Activated effector memory CD4-positive, alpha-beta T cell treated with anti-CD3 and anti-CD28 coated beads, Interleukin-2, amount 50 U/mL, for 16 hours (primary cell): ENCODE measurements at places on chromosomes 5 and 9.
A peak's percentile ranks its signal among the peaks of the same experiment; 100 is the strongest.

- DNase-seq, result peak; percentile 90
Observed at GRCh38 chr9:86948074-86948929, 996 bp upstream of the GAS1 start.

GRCh38 chr5:177495243-177496060 lies 2.0 kb downstream of the PDLIM7 start:
- DNase-seq, result no peak

DNA sequence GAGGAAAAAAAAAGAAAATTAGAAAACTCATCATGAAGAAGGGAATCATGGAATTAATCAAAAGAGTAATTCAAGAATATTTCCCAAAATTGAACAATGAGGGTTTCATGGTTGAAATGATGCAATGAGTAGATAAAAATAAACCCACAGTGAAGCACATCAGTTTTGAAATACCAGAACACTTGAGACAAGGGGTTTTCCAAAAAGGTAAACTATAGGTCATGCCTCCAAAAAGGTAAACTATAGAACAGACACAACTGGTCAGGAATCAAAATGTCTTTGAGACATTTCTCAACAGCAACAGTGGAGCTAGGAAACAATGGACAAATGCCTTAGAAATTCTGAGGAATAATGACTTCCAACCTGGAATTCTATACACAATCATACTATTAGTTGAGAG lies 60.2 kb upstream of the PCSK5 start:
- no peak for DNase-seq

GRCh38 chr5:126031989-126032716 lies 391.1 kb upstream of the GRAMD2B start:
- DNase-seq, result no peak

- no peak for DNase-seq
Observed at GRCh38 chr9:136806067-136806466, 1.7 kb upstream of the RABL6 start.

GRCh38 chr5:178991190-178992145 lies 3.7 kb downstream of the GRM6 start:
- DNase-seq, result peak; percentile 38

GRCh38 chr9:36486933-36487481 lies 85.7 kb upstream of the MELK start:
- peak; percentile 82 for DNase-seq

DNA sequence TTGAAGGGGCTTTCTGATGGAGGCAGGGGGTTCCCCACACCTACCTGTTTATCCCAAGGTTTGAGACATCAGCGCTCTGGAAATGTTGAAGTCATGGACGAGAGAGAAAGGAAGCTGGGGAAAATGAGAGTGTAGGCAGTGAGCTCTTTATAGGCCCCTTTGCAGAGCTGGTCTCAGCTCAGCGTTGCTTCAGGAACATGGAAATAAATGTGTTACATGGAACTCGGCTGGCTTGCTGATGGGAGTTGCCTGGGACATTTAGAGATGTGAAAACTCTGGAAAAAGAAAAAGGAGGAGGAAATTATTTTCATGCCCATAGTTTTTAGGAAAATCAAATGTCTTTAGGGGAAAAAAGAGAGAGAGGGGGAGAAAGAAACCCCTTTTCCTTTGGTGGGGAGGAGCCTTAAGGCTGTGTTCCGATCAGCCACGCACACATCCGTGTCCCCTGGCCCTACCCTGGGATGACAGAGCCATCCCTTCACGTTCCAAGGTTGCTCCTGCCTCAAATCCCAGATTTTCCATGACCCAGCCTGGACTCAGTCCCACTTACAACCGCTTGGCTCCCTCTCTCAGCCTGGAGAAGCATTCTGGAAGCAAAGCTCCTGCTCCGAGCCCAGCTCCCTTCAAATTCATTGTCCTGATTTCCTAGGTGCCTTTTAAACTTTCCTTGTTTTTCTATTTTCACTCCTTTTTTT lies 78.3 kb downstream of the COL27A1 start:
- DNase-seq, result no peak

GRCh38 chr5:90606539-90606938 lies 47.9 kb downstream of the ADGRV1 start:
- no peak for DNase-seq

GRCh38 chr9:117425566-117425965 lies 10.7 kb upstream of the ASTN2 start:
- no peak for DNase-seq

DNA sequence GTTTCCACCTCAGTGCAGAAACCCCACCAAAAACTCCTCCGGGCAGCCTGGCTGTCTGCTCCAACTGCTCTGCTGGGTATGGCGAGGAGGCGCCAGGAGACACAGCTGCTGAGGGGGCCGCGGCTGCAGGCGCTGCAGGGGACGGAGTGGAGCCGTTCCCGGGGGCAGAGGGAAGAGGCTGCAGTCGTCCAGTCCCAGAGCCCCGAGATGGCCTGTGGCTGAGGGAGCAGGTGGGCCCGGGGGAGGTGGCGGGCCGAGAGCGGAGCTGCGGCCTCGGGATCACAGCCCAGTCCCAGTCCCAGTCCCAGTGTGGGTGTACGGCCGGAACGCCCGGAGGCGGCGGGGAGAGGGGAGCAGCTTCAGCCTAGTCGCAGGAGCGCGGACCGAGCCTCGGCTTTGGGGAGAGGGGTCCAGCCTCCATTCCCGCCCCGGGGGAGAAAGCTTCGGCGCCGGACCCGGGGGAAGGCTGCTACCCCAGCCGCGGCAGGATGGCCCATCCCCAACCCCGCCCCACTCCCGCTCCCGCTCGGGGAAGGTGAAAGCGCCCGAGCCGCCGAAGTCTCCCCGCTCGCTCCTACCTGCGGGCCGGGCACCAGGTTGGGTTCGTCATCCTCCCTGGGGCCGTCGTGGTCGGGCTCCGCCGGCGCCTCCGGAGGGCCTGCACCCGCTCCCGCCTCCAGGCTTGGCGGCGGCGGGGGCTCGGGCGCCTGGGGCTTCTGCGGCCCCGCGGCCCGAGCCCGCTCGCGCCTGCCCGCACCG lies 513 bp downstream of the FAM193B start:
- peak; percentile 82 for DNase-seq

GRCh38 chr9:83283528-83283927 lies 220.6 kb upstream of the RASEF start:
- DNase-seq, result no peak

GRCh38 chr5:35877655-35878054 lies 21.0 kb downstream of the IL7R start:
- DNase-seq, result no peak

DNA sequence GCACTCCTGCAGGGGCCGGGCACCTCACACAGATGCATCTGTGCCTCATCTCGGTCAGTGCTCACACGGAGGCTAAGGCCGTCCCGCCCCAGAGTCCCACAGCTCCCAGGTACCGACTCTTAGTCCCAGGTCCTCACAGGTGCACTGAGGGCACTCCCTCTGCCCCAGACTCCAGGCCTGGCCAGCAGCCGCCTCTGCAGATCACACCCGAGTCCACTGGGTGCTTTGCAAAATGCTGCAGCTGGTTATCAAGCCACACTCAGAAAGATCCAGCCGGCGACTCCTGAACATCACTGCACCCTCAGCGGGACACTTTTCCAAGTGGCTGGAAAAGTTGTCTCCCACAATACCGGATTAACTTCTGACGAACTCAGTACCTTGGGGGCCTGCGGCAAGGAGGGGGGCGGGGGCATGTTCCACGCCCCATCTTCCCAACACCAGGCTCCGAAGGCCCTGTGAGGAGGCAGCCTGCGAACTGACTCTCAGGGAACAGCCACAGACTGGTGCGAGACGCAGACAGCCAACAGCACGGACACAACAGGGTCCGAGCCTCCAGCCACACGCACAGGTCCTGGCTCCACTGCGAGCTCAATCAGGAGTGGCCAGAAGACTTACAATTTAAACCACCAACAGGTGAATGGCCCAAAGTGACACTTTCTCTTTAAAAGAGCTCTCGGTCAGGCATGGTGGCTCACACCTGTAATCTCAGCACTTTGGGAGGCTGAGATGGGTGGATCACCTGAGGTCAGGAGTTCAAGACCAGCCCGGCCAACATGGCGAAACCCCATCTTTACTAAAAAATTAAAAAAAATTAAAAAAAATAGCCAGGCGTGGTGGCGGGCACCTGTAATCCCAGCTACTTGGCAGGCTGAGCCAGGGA lies 4.0 kb downstream of the BRD3 start:
- DNase-seq, result no peak

- no peak for DNase-seq
Observed at GRCh38 chr5:52727576-52727975, 60.1 kb upstream of the ITGA1 start.

DNA sequence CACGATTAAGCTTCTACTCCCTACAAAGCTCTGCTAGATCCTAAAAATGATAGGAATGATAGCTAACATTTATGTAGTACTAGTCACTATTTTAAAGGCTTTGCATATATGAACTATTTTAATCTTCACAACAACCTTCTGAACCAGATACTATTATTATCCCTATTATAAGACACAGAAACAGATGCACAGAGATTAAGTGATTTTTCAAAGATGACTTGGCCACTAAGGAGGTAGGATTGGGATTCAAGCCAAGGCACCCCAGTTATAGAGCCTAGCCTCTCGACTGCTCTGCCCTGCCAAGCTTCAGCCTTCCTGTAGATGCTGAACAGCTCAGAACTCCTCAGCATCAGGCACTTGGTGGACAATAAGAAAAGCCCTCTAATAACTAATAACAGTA lies 200.9 kb upstream of the PTGER4 start:
- DNase-seq, result no peak

- peak; percentile 91 for DNase-seq
Observed at GRCh38 chr9:7799234-7799943, at the start of gene DMAC1. TSS of gene DMAC1 (minus strand) at chr9:7799778. CDS start at chr9:7799734, 44 bp downstream.

DNA sequence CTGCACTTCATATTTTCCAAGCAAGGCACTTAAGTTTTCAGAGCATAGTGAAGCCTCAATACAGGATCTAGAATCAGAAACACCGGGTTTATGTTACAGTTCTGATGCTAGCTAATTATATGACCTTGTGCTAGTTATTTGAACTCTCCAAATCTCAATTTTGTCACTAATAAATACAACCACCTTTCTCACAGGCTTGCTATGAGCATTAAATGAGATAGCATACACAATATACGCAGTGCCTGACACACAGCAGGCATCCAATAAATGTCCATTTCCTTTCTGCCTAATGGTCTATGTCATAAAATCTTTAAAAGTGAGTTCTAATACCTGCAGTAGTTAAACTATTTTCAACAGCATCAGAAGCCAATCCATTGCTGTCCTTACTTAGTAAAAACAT lies 32.9 kb downstream of the NADK2 start:
- no peak for DNase-seq

GRCh38 chr5:143234162-143234842 lies 169.2 kb downstream of the NR3C1 start:
- no peak for DNase-seq

DNA sequence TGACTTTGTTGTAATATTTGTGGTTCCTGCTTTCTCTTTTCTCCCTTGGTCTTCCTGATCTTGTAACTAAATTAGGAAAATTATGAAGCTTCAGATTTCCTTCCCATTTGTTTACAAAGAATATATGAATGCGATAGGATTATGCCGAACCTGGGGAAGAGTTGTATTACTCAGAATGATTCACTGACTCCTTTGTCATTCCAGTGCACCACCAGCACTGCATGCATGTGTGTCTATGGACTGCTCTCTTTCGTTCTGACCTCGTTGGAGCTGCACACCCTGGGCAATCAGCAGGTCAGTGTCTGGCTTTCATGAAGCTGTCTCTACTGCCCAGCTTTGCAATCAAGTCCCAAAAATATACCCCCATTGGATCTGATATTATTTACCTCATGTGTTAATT lies 25.5 kb downstream of the NUP188 start:
- no peak for DNase-seq

DNA sequence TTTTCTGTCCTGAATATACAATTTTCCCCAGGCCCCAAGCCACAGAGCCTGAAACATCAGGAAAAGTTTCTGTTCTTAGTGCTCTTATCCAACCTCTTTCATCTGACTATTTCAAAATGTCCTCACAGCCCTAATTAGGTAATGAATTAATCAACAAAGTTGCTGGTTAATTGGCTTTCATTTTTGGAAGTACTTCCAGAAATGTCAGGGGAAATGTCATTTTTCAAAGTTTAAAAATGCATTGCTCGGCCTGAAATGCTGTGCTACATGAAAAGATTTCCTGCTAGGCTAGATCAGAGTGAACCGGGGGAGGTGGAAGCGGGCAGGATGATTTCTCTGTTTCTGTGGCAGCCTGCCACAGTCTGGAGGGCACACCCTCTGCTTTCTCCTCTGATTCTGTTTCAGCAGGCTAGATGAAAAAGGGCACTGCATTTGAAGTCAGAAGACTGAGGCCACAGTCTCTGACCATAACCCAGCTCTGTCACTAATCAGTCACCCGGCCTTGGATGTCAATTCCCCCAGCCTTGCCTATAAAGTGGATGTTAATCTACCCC lies 55.9 kb upstream of the BARX1 start:
- no peak for DNase-seq

GRCh38 chr5:44679214-44679613 lies 129.5 kb upstream of the MRPS30 start:
- DNase-seq, result no peak

GRCh38 chr5:68086857-68087256 lies 128.7 kb upstream of the PIK3R1 start:
- DNase-seq, result no peak

DNA sequence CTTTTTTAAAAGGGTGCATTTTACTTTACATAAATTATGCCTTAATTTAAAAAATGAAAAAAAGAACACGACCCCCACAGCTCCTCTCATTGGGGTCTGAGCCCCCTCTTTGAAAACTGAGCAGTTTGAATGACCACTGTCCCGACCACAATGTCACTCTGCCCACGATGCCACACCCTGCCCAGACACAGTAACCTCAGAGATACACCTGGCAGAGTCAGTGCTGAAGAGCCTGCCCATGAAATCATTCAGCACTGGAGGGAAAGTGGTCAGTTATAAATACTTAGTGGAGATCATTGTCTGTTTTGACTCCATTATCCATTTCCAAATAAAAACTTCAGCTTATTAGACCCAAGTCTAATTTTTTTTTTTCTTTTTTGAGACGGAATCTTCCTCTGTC lies 49.3 kb downstream of the DNAJC21 start:
- no peak for DNase-seq

- no peak for DNase-seq
Observed at GRCh38 chr5:122192497-122193496, 63.5 kb downstream of the ZNF474 start.

DNA sequence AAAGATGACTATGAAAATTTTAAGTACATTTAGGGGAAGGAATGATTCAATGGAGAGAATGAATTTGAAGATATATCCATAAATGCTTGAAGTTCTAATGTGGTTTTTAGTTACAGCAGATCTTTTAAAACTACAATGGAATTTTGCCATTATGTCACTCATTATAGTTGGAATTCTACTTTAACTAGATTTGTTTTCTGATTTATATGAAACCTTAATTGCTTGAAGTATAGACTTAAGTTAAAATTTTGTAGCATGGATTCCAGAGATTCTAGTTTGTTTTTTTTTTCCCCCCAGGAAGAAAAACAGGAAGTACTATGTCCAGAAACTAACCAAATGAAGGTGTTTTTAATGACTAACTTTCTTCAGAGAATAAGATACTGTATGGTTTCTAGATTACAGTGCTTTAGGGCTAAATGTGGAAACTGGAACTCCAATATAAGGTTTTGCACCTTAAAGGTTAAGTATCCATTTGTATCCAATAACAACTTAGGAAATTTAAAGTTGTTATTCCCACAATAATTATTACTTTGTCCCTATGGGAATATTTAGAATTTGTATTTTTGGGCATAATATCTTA lies 70.3 kb downstream of the ZSWIM6 start:
- DNase-seq, result no peak

GRCh38 chr5:52693280-52693679 lies 94.4 kb upstream of the ITGA1 start:
- DNase-seq, result peak; percentile 67

GRCh38 chr9:91420501-91421127 lies 3.0 kb downstream of the NFIL3 start:
- no peak for DNase-seq
